ENCODE measurements at places on chromosomes 6 and 20.

- no peak for ATAC-seq
These were observed 44.7 kb upstream of the ZFP64 start for GRCh38 chr20:52236292-52236691.

- ATAC-seq: no peak
These were observed 271.2 kb upstream of the THEMIS start for GRCh38 chr6:128172081-128172480.

- no peak for ATAC-seq
These were observed 2.9 kb downstream of the FRK start for GRCh38 chr6:116057766-116058165.

GRCh38 chr6:166904101-166904746, 52.1 kb downstream of the RNASET2 start:
- peak; percentile 87 for ATAC-seq

DNA sequence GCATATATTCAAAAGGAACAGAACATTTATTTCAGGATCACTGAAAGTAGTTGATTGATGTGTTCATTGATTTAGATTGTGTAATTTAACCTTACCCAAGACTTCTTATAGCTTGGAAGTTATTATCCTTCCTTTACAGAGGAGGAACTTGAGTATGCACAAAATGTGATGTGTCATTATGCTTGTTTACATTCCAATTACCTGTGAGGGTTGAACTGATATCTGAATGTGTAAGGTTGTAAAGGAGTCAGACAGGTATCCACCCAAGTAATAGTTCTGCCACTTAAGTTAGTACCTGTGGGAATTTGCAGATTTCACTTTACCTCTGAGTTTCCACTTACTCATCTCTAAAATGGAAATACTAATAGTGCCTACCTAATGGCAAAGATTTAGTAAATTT, 668.2 kb downstream of the DOK5 start:
- no peak for ATAC-seq

- ATAC-seq: no peak
These were observed 4.6 kb downstream of the NSFL1C start for GRCh38 chr20:1462001-1462400.

DNA sequence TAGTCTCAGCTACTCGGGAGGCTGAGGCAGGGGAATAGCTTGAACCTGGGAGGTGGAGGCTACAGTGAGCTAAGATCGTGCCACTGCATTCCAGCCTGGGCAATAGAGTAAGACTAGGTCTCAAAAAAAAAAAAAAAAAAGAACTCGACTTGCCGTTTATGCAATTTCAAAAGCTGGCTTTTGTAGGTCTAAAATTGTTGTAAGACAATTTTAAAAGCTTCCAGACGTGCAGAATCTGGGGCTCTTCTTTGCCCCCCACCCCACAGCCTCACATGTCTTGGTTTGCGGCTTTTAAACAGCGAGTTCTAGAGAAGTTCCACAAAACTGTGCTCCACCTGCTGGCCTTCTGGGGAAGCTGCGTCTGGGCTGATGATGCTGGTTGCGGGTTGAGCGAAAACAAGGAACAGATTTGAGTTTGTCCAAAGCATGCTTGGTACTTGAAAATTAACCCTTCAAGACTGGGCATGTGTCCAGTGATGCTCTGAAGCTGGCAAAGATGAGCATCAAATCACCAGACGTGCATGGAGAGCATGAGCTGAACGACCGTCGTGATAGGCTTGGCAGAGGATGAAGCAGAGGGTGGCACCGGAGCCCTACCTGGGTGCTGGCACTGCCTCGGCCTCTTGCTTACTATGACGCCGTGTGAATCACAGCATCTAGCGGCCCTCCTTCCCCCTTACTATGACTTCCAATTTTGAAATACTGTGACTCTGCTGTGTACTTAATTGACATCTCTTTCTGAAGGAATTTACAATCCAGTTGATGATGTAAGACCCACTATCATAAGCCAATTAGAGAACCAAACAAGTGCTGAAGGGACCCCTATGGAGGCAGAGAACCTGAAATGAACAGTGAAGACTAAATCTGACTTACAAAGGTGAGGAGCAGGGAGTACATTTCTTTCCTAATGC, 171.4 kb downstream of the GMPR start:
- no peak for ATAC-seq
